LoVo (cell line): ENCODE measurements at places on chromosomes 6 and 20.
A peak's percentile ranks its signal among the peaks of the same experiment; 100 is the strongest.

DNA sequence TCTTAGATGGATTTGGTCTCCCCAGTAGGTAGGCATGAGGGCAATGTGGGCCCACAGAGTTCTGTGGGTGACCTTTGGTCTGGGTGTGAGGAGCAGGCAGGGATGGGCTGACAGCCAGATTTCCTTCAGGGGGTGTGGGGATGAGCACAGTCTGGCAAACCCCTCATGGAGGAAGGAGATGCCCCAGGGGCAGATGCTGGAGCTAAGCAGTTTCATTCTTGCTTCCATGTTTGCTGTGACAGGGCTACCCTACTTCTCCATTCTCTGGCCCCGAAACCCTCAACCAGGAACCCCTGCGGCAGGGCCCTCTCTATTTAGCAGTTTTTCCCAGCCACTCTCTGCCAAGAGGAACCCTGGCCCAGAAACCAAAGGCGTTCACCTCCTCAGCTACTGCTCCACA, 40.4 kb downstream of the GCLC start:
- DNase-seq: no peak

- no peak for DNase-seq
Observed at GRCh38 chr20:19554666-19555065, 203.4 kb upstream of the RIN2 start.

GRCh38 chr20:19609642-19610223, 148.3 kb upstream of the RIN2 start:
- peak; percentile 5 for DNase-seq

DNA sequence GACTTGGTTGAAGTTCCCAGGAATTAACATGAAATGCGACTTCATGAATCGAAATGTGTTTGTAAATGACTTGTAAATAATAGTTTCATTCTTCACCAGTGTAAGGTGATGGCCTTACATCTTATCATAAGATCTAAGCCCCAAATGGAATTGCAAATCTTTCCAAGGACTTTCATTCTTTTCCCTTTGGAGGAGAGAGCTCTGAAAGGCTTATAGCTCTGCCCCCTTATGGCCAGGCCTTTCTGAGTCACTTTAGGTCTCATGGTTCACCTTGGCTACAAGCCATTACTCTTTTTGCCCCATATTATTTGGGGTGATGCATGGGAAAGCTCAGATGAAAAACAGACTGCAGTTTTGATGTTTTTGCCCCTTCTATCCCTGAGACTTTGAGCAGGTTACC, 209.1 kb upstream of the BMP2 start:
- DNase-seq: no peak

DNA sequence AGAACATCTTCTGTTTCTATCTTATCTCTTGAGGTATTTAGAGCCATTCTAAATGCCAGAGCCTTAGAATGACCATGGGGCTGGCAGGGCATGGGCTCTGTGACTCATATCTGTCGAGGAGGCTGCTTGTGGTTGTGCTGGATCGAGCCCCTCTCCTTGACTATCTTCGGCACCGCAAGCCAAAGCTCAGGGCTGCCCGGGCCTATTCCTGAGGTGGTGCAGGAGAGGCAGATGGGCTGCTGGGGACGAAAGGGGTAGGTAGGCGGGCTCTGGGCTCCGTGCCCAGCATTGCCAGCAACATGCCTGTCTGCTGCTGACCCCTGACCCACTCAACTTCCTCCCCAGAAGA, 89.9 kb downstream of the NOL4L start:
- no peak for DNase-seq

- DNase-seq: peak; percentile 11
Observed at GRCh38 chr6:24876499-24877465, 59.0 kb downstream of the RIPOR2 start.

DNA sequence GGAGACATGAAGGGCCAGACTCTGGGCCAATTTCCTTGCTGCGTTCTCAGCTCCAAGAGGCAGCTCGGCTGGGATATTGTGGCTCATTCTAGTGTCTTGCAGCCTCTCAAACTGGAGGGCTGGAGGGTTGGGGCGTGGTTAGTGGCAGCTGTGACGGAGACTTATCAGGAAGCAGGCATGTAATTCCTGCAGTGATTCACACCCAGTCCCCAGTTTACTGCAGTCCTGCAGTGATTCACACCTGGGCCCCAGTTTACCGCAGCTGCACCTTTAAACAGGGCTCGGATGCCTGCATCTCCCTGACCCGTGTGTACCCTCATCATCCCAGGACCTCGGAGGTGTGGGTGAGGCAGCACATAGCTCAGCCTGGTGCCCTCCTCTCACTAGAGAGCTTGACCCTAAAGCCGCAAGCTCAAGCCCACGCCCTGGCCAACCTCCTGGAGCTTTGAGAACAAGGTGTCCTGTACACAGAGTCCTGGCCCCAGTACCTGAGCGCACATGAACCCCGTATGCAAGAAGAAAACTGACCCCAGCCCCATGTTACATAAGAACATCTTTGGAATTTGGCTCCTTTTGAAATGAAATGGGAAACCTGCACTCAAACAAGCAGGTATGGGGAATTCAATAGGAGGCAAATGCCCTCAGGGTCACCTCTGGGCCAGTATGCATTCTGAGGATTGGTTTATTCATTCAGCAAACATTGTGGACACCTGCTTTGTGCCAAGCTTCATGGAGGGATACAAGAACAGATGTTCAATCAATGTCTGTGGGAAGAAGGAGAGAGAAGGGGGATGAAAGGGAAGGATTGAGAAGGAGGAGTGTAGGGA, 55.3 kb upstream of the FAM83D start:
- DNase-seq: peak; percentile 72

- no peak for DNase-seq
Observed at GRCh38 chr6:85364344-85364743, 85.5 kb upstream of the NT5E start.

GRCh38 chr6:101878554-101879276, 485.2 kb downstream of the GRIK2 start:
- no peak for DNase-seq

DNA sequence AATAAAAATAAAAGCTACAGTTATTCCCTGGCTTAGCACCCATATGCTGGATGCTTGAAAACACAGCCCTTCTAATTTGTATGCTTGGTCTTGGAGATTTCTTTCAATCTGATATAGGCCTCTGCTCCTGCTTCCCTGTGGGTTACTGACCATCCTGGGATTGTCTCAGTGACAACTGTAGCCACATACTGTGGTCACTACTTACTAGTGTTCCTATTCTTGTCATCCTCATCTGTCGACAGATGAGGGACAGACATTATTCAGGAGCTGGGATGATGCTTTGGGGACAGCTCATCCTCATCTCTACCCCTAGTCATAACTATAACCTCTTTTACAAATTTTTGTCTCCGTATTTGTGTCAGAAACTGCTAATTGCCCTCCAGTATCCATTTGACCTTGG, 388.9 kb upstream of the MAP3K7 start:
- no peak for DNase-seq

DNA sequence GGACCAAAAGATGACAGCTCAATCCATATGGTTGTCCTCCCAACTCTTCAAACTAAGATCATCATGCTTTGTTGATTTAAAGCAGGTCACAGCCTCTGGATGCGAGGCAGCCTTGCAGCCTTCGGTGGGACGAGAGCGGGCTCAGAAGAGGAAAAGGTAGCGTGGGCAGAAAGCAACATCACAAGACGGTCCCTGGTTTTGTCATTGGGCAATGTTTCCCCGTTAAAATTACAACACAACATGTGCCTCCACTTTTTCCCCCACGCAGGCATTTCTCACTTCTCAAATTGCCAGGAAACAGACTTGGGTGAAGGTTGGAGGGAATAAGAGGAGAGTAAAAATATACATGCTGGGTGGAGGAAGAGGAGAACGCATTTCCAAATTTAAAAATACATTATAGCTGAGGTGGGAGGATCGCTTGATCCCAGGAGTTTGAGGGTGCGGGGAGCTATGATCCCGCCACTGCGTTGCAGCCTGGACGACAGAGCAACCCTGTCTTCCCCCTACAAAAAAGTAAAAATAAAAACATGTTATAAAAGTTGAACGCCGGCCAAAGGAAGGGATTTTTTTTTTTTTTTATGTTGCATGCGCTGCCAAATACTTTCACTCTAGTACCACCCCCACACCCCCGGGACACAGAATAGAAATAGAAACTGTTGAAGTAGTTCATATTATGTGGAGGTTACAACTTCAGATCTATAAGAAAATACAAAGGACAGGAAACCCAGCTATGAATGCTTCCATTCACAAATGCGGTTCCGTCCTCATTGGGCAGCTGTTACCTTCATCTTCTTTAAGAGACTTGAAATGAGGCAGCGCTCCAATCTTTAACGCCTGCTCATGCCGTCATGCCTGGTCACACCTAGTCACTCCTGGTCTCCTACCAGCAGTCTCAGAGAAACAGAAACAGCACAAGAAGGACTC, 13.9 kb upstream of the NAA20 start:
- DNase-seq: no peak

GRCh38 chr6:160309718-160310117, 38.5 kb upstream of the SLC22A3 start:
- DNase-seq: no peak

DNA sequence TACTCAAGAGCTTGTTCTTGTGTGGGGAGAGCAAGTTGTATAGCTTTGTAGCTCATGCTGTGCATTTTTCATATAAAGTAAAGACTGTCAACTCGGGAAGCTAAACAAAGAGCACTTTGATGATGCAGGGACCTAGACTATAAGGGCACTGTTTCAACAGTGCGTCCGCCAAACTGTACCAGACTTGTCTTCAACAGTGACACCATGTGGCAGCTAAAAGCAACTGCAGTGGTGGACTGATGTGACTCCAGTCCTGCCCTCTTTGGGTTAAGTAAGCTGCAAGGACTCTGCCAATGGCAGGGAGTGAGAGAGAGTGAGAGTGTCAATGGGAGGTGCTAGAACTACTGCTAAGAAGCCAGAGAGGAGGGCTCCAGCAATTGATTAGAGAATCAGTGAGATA, 48.1 kb upstream of the MC3R start:
- no peak for DNase-seq

GRCh38 chr6:73131706-73132105, 93.6 kb downstream of the KHDC1L start:
- DNase-seq: no peak

DNA sequence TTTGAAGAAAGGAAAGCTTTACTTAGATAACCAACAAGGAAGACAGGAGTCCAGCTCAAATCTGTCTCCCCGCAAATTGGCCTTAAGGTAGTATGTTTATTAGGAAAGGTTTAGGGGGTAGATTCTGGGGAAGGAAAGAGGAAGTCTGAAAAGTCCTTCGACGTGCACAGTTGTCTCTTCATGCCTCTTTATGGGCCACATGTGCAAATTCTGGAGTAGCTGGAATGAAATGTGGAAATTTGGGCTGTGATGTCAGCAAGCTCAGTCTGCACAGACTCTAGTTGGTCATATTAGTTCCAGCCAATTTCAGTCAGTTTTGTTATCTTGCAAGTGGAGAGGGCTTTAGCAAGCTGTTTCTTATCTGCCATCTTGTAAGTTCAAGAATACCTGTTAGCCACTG, 50.1 kb downstream of the NUP153 start:
- no peak for DNase-seq

DNA sequence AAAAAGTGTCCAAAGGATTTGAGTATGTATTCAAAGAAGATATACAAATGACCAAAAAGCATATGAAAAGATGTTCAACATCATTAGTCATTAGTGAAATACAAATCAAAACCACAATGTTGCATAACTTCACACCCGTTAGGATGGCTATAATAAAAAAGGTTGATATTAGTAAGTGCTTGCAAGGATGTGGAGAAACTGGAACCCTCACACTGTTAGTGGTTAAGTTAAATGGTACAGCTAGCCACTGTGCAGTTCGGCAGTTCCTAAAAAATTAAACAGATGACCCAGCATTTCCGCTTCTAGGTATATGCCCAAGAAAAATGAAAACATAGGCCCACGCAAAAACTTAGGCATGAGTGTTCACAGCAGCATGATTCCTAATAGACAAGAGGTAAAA, 38.6 kb downstream of the IBTK start:
- DNase-seq: no peak

- DNase-seq: no peak
Observed at GRCh38 chr20:40646361-40646760, 42.7 kb downstream of the MAFB start.

DNA sequence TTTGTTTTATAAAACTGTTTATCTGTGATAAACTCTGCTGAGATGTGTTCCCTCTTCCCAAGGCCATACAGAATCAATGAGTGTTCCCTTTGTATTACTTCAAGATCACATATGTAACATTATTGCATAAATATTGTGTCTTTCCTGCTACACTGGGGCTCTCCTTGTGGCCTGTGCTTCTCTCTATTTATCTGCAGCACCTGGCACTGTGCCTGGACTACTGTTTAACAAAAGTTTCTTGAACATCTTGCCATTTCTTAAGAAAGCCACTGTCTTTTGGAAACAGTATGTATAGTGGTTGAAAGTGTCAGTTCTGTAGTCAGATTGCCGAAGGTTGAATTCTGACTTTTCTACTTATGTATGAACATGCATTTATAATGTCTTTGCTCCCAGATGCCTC, 169.0 kb upstream of the SCGN start:
- DNase-seq: no peak

GRCh38 chr6:151375833-151376232, 15.5 kb downstream of the ZBTB2 start:
- no peak for DNase-seq

- DNase-seq: peak; percentile 19
Observed at GRCh38 chr6:127069659-127070279, 48.7 kb upstream of the RSPO3 start.

GRCh38 chr20:58639182-58640146, 11.6 kb upstream of the STX16 start:
- no peak for DNase-seq

- DNase-seq: no peak
Observed at GRCh38 chr20:8255945-8256632, 124.0 kb downstream of the PLCB1 start.

- DNase-seq: peak; percentile 53
Observed at GRCh38 chr20:25065625-25066338, 7.8 kb upstream of the ACSS1 start.

GRCh38 chr6:7881765-7882500, 28.7 kb downstream of the TXNDC5 start:
- DNase-seq: no peak

- DNase-seq: no peak
Observed at GRCh38 chr6:164258421-164258820, 843.9 kb downstream of the QKI start.

GRCh38 chr6:170186006-170186935, 104.6 kb downstream of the DLL1 start:
- no peak for DNase-seq

DNA sequence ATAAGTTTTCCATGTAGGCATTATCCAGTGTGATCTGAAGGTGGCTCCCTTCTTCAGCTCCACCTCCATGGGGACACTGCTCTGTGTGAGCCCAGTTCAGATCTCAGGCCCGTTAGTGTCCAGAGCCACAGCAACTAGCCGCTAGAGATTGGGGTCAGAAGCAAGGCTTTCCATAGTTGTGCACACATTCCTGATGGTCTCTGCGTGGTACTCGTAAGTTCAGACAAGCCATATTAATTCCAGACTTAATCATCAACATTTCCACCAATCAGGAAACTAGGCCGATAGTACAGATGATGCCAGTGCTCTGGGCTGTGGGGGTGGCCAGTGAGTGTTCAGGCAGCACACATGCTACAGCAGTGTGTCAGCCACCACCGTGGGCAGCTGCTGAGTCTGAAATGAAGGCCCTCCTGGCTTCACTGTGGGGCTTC, 17.5 kb upstream of the SYNCRIP start:
- no peak for DNase-seq
